Omental fat pad (tissue), 4 donors: ENCODE measurements at places on chromosomes 12 and 14. TPM values are rescaled to one million over a fixed set of nuclear protein-coding genes. Genes with fewer than 3 reads are reported as not detected.

ZNF10 gene
- total RNA-seq, result 6.4 TPM

GARIN6 gene
- total RNA-seq, result not detected

KRT6A gene
- total RNA-seq, result 3.6 TPM

INF2 gene
- total RNA-seq, result 96.9 TPM

TBK1 gene
- 33.9 TPM for total RNA-seq

ZNF605 gene
- total RNA-seq, result 17.0 TPM

LRFN5 gene
- total RNA-seq, result 5.3 TPM

ART4 gene
- total RNA-seq, result 4.6 TPM

C14orf132 gene
- 7.3 TPM for total RNA-seq

ESPL1 gene
- total RNA-seq, result 0.88 TPM

LAG3 gene
- total RNA-seq, result 2.2 TPM

DCN gene
- 2,728 TPM for total RNA-seq

MMP19 gene
- 616 TPM for total RNA-seq

VSIG10 gene
- total RNA-seq, result 16.2 TPM

CFAP54 gene
- total RNA-seq, result 2.2 TPM
